ENCODE measurements at places on chromosomes 12 and 14.

DNA sequence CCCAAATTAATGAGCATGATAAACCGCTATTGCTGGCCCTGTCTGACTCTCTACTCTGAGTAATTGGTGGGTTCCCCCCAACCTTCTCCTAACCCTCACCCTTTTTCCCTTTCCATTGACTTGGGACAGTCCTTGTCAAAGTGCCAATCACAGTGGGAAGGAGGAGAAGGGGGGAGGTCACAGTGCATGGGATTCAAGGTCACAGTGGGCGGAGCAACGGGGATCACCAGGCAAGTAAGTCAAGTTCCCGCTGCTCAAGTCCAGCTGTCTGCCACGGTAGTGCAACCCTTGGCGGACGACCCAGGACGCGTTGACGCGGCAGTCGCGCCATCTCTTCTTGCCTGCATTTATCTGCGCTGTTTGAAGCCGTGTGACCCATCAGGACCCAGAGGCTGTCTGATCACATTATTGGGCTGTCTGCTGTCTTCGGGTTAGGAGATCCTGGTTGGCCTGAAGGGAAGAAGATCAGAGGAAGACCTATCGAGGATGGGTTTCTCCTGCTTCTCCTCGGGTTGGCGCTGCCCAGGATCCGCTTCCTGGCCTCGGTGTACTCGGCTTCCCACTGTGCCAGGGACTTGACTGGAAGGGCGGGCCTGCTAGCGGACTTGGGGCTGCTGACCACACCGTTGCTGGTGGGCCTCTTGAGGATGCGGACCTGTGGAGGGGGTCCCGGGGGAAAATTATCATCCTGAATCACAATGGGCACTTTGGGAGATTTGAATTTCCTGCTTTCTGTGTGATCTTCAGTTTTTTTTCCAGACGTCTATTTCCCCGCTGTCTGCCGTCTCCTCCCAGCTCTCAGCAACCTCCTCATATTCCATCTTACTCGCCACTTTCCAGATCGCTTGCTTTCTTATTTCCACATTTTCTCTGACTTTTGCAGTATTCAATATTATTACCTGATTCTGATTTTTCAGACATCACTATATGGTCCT is 3.1 kb upstream of the MDM2 start:
- peaks cover 2% of the 10 kb centered on the region for H3K4me1 ChIP-seq
- H3K36me3 ChIP-seq, result no peaks in the 10 kb centered on the region
- H3K27ac ChIP-seq, result peak overlapping the region; percentile 38
- no peaks in the 10 kb centered on the region for H3K27me3 ChIP-seq

DNA sequence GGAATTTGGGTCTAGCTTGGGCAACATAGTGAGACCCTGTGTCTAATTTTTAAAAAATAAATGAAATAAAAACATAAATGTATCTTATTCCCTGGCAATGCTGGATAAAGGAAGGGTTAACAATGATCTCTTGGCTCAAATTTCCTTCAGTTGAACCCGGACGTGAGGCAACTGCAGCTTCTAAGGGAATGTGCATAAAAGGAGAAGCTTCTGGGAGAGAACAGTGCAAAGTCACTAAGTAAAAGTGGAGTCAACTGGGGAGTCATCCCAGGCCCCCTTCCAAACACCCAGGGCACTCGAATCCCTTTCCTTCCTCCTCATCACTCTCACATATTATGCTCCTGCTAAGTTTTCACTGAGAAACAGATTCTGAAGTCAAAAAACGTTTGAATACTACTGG is 147.3 kb downstream of the PPM1H start:
- no peaks in the 10 kb centered on the region for H3K27me3 ChIP-seq
- peaks cover 7% of the 10 kb centered on the region for H3K4me1 ChIP-seq
- no peak overlapping the region for H3K27ac ChIP-seq
- no peak overlapping the region for H3K4me3 ChIP-seq
- H3K36me3 ChIP-seq, result no peaks in the 10 kb centered on the region
- peak; percentile 30 for DNase-seq

GRCh38 chr14:71113376-71113775 is 206.1 kb downstream of the PCNX1 start:
- H3K27ac ChIP-seq, result no peak overlapping the region
- no peaks in the 10 kb centered on the region for H3K27me3 ChIP-seq
- H3K4me3 ChIP-seq, result no peak overlapping the region

DNA sequence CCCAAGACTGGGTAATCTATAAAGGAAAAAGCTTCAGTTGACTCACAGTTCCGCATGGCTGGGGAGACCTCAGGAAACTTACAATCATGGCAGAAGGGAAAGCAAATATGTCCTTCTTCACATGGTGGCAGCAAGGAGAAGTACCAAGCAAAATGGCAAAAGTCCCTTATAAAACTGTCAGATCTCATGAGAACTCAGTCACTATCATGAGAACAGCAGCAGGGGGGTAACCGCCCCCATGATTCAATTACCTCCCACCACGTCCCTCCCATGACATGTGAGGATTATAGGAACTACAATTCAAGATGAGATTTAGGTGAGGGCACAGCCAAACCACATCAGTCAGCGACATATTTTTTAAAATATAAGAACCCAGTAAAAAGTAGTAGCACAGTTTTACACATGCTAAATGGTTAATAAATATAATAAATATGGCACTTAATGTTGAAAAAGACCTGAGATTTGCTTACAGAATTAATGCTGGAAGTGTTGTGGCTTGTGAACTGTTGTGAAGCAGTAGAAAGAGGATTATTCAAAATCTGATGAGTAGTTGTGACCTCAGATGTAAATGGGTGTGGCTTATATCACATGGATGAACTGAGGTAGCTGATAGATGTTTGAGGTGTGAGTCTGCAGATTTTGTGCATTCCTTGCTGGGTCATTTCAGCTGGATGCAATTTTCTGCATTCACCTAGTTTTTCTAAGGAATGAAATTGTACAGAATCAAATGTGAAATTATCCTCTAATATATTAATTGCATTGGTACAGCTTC is 46.9 kb upstream of the CHPT1 start:
- H3K36me3 ChIP-seq, result no peaks in the 10 kb centered on the region
- no peak overlapping the region for H3K4me3 ChIP-seq
- H3K27ac ChIP-seq, result no peak overlapping the region
- H3K27me3 ChIP-seq, result no peaks in the 10 kb centered on the region
- no peak for DNase-seq

GRCh38 chr12:116697305-116697704 is 40.6 kb downstream of the SPRING1 start:
- DNase-seq, result no peak
- H3K36me3 ChIP-seq, result no peaks in the 10 kb centered on the region
- no peaks in the 10 kb centered on the region for H3K4me1 ChIP-seq
- no peak overlapping the region for H3K4me3 ChIP-seq
- no peak overlapping the region for H3K27ac ChIP-seq

DNA sequence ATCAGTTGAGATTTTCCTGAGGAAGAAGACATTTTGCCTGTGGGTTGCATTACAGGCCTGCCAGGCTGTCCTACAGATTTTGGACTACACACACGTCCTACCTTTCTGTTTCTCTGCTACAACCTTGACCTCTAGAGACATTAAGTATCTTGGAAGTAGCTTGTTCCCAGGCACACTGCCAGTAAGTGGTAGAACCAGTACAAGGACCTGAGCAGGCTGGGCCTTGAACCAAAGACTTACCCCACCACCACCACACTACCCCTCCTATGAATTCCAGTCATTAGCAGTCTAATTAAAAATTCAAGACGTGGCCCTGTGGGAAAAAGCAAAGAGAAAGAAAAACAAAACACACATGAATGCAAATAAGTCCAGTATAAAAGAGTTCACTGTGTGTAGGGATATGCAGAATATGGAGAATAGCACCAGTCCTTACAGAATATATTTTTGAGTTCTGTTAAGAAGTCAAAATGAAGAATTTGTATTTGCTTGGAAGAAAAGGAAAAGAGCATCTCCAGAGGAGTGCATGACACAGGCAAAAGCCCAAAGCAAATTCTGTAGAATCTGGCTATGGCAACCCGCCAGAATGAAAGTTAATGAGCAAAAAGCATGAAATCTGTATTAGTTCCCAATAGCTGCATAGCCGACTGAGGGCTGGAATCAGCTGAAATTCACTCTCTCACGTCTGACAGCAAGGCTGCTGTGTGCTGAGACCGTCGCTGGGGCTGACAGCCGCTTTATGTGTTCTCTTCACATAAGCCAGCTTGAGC is 74.3 kb upstream of the ST8SIA1 start:
- H3K4me3 ChIP-seq, result no peak overlapping the region
- no peak for DNase-seq
- H3K36me3 ChIP-seq, result no peaks in the 10 kb centered on the region
- no peaks in the 10 kb centered on the region for H3K27me3 ChIP-seq
- no peak overlapping the region for H3K27ac ChIP-seq
- no peaks in the 10 kb centered on the region for H3K4me1 ChIP-seq

DNA sequence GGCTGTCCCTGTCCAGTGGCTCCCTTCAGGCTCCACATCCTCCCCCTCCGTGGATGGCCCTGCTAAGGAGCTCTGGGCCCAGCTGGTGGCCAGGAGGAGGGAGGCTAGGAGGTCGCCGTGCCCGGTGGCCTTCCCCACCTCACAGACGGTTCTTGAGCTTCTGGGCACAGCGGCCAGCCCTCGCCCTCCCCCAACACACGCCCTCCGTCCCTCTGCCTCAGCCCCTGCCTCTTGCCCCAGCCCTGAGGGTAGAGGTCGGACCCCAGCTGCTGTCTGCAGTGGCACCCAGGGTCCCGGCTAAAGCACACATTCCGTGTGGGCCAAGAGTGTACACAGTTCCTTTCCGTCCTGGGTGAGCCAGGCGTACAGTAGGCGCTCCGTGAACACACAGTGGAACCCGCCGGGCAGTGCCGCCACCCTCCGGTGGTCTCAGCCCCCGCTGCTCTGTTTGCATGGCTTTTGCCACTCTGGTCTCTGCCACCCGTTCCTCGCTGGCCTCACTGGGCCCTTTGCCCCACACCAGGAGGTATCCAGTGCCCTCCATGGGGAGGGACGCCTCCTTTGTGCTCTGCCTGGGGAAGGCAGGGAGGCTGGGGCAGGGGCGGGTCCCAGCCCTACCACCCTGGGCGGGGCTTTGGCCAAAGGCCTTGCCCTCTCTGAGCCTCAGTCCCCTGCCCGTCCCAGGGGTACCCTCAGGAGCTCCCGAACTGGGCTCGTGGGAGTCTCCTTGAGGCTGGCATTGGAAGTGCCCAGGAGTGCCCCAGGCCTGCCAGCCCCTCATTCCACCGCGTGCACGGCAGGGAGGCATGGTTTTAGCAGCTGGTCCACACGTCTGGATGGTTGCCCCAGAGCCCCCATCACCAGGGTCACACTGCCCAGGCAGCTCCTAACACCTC is 13.0 kb downstream of the TRMT61A start:
- no peak overlapping the region for H3K4me3 ChIP-seq
- H3K27me3 ChIP-seq, result no peaks in the 10 kb centered on the region
- peak; percentile 70 for DNase-seq
- H3K36me3 ChIP-seq, result no peaks in the 10 kb centered on the region

DNA sequence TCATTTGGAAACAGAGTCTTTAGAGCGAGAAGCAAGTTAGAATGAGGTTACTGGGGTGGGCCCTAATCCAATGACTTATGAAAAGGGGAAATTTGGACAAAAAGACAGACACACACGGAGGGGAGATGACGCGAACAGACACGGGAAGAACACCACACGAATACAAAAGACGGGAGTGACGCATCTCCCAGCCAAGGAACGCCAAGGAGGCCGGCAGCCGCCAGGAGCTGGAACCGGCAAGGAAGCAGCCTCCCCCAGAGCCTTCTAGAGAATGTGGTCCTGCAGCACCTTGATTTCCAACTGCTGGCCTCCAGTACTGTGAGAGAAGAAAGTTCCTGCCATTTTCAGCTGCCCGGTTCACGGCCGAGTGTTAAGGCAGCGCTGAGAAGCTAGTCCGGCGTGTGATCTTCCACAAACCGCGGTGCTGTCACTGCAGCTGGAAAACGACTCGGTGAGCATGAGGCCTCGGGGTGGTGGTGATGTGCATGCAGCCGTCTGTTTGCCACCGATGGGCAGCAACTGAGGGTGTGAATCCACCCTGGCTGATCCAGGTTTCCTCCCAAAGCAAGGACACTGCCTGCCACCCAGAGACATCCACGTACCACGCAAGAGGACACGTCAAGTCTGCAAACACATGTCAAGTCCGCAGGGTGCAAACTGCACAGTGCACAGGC is 124.5 kb downstream of the NCOR2 start:
- peaks cover 6% of the 10 kb centered on the region for H3K36me3 ChIP-seq
- no peaks in the 10 kb centered on the region for H3K27me3 ChIP-seq
- H3K27ac ChIP-seq, result peak overlapping the region; percentile 75
- H3K4me1 ChIP-seq, result peaks cover 4% of the 10 kb centered on the region
- DNase-seq, result no peak

GRCh38 chr14:69484444-69485314 is at the start of gene PLEKHD1:
Gene PLEKHD1 (plus strand): TSS chr14:69484728. CDS start chr14:69484966, 238 bp downstream.
- no peak within 1 kb of the TSS for H3K27ac ChIP-seq
- DNase-seq, result peak; percentile 43
- H3K4me3 ChIP-seq, result no peak within 1 kb of the TSS
- H3K4me1 ChIP-seq, result no peaks in the 10 kb centered on the region

GRCh38 chr14:24066496-24067132 is 4.7 kb upstream of the CPNE6 start:
- H3K36me3 ChIP-seq, result no peaks in the 10 kb centered on the region
- no peaks in the 10 kb centered on the region for H3K27me3 ChIP-seq
- H3K27ac ChIP-seq, result no peak overlapping the region
- DNase-seq, result no peak

- no peak for DNase-seq
- no peak overlapping the region for H3K4me3 ChIP-seq
- peaks cover 12% of the 10 kb centered on the region for H3K4me1 ChIP-seq
- H3K27me3 ChIP-seq, result no peaks in the 10 kb centered on the region
- H3K36me3 ChIP-seq, result peaks cover 15% of the 10 kb centered on the region
Observed at GRCh38 chr12:123995023-123995748, 22.2 kb downstream of the ZNF664 start.

GRCh38 chr14:62532181-62532580 is 513.1 kb downstream of the KCNH5 start:
- no peak for DNase-seq
- no peaks in the 10 kb centered on the region for H3K36me3 ChIP-seq
- H3K4me3 ChIP-seq, result no peak overlapping the region
- no peak overlapping the region for H3K27ac ChIP-seq

GRCh38 chr12:6960593-6961277 is 9.6 kb downstream of the PTPN6 start:
- no peak for DNase-seq
- H3K4me3 ChIP-seq, result no peak overlapping the region
- H3K27me3 ChIP-seq, result no peaks in the 10 kb centered on the region
- H3K4me1 ChIP-seq, result peaks cover 26% of the 10 kb centered on the region
- H3K27ac ChIP-seq, result peak overlapping the region; percentile 0
